Stimulated activated CD8-positive, alpha-beta memory T cell treated with anti-CD3 and anti-CD28 coated beads, Interleukin-2, amount 100 ng/mL, for 48 hours (primary cell): ENCODE measurements at places on chromosomes 6 and 20.

- DNase-seq = no peak
Measured at GRCh38 chr6:153092082-153093013, 38.7 kb downstream of the RGS17 start.

GRCh38 chr6:117459204-117459944, 23.1 kb upstream of the DCBLD1 start:
- no peak for DNase-seq

- no peak for DNase-seq
Measured at GRCh38 chr6:128491100-128491581, 29.3 kb downstream of the PTPRK start.

- DNase-seq = no peak
Measured at GRCh38 chr6:13177664-13178063, 150.7 kb downstream of the TBC1D7 start.

GRCh38 chr6:56689114-56689513, 46.4 kb upstream of the DST start:
- DNase-seq = no peak

DNA sequence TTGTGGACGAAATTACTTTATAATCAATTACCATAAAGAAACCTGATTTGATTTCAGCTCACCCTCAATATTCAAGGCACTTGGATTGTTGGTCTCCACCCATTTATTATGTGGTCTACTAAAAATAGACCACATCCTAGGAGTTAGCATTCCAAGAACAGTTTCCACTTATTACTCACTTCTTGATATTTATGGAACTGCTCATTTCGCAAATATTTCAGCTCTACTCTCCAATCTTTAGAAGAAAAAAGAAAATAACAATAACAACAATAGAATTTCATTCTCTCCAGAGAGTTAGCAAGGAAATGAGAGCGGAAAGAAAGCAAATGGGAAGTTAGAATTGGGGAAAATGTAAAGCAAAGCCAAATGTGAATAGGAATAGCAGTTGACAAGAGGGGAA, 26.2 kb upstream of the HDAC2 start:
- DNase-seq = no peak

GRCh38 chr6:55998576-55998975, 123.2 kb upstream of the BMP5 start:
- DNase-seq = no peak

GRCh38 chr6:17845598-17845997, 138.9 kb upstream of the NUP153 start:
- DNase-seq = no peak

DNA sequence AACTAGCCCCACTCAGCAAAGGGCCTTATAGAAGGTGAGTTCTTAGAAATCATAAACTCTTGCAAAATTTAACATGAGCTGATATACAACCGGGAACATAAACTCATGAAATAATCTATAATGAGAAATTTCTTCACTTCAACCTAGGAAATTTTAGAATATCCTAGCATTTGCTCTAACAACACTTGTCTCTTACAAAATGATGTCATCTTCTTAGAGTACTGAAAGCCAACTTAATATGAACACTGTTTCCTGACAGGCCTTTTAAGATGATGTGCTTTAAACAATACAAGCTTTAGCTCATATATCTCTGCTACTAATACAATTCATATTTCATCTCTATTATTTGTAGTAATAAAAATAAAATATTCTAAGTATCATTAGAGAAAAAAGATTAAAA, 932 bp downstream of the PACRG start:
- DNase-seq = no peak

DNA sequence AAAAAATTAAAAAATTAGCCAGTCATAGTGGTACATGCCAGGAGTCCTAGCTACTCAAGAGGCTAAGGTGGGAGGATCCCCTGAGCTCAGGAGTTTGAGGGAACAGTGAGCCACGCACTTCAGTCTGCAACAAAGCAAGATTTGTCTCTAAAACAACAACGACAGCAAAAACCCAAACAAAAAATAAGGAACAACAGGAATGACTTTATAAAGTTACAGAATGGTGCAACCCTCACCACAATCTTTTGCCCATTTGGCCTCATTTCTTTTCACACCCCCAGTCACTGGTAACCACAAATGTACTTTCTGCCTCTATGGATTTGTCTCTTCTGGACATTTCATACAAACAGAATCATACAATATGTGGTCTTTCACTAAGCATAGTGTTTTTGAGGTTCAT, 16.7 kb upstream of the ZFAND3 start:
- no peak for DNase-seq

DNA sequence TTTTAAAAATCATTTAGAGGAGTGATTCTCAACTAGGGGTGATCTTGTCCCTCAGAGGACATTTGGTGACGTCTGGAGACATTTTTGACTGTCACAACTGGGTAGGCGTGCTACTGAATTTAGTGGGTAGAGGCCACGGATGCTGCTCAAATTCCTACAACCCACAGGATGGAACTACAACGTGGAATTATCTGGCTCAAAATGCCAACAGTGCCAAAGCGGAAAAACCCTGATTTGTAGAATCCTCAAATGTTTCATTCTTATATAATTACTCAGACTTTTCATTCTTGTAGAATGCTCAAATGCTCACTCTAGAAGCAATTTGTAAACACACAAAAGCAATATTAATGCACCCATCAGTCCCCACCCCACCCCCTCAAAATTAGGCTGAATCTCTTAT, 229.8 kb downstream of the ZMYND8 start:
- DNase-seq = no peak

- DNase-seq = no peak
Measured at GRCh38 chr6:52595000-52595795, 18.3 kb upstream of the TRAM2 start.

DNA sequence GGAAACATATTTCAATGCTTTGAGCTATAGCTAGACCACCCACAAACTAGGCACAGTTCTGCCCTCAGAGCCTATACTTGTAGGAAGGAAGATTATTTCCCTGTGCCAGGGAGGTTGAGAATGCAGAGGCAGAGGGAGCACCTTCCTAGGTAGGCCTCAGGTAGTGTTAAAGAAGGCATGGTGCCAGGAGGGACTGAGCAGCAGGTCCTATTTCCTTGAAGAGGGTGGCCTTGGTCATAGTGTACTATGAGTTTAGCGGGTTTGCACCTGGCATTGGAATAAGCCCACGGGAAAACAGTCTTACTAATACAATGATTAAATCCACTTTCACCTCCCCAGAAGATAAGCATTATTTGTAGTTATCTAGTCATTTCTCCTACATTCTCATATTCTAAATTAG, 375.4 kb downstream of the CDKAL1 start:
- no peak for DNase-seq

DNA sequence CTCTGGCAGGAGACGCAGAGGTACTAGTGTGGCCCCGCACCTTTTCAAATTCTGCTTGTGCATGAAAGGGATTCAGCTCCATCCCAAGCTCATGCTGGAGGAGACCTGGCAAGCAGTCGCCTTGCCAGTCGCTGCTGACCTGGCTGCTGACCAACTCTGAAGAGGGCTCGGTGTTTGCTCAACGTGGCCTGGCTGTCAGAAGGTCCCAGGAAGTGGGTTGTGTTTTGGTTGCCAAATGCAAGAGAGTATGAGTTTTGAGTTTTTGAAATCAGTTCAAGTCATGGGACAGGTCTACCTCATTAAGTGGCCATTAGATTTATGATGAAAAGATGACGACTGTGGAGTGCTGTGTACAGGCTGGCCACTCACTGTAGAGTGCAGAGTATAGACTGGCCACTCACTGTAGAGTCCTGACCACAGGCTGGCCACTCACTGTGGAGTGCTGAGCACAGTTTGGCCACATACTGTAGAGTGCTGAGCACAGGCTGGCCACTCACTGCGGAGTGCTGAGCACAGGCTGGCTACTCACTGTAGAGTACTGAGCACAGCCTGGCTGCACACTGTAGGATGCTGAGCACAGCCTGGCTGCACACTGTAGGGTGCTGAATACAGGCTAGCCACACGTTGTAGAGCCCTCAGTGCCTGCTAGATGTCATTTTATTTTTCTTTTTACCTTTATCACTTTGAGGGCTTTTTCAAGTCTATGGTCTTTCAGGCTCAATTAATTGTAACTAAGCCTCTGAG, 193.9 kb downstream of the ZNF217 start:
- DNase-seq = no peak

DNA sequence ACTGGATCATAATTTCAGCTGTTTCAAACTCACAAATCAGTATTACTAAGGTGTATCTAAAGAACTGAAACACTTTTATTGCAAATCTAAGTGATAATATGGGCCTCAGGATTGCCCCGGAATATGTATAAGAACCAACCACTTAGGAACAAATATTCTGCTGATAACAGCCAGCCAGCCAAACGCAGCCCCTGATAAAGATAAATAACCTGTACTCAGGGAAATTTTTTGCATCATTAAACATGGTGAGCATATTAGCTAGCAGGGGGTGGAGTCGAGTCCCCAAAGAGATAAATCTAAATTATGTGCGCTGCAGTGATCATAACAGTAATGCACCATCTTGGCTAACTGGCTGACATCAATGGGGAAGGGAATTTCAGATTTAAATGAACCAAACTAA, 410.2 kb upstream of the MAP3K7 start:
- DNase-seq = no peak

GRCh38 chr20:58237318-58238132, 9.1 kb upstream of the ANKRD60 start:
- no peak for DNase-seq

DNA sequence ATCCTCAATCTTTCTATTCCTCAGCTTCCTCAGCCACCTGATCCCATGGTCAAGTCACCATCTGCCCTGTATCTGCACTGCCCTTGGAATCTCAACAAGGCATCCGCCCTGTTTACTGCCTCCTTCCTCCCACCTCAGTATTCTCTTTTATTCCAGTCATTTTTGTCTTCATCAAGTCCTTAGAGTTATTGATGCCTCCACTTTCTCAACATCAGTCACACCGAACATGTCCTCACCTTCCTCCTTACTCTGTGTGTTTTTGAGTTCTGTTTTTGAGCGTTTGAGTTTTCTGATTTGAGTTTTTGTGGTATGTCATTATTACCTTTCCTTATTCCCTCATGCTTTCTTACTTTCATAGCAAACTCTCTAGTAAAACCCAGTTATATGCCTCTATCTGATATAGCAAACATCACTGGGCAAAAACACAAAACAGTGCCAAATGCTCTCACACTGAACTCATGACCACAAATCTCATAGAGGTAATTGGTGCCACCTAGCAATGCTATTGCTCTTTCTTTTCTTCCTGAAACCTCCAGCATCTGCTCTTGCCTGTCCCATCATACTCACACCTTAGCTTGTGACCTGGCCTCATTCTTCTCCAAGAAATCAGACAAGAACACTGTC, 11.8 kb upstream of the GNRH2 start:
- no peak for DNase-seq

DNA sequence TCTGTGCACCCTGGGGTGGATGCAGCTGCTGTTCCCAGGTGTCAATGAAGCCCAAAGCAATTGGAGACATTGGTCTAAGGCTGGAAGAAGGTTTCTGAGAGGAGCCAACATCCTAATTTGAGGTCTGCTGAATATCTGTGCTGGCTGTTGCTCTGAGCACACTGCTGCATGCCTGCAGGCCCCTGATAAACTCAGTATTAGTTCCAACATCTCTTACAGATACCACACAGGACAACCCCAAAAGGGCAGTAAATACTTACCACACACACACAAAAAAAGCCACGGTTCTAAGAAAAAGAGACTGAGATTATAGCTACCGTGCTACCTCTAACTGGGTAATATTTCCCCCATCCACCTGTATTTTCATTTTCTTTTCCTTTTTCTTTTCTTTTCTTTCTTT, 164.3 kb upstream of the SOX4 start:
- no peak for DNase-seq

DNA sequence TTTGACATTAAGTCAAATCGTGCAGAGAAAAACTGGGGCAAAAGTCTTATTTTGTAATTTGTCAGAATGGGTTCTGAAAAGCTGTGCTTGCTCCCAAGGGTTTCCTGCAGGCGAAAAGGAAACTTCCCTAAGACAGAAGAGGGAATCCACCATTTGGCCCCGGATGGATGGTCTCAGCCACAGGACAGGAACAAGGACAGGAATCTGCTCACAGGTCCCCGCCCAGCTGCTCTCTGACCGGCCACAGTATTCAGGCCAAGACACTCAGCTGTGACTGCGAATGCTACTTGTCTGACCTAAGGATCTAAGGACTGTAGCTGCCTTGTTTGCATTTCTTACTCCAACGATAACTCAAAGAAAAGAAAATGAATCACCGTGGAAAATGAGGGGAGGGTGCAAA, 197.0 kb downstream of the BMP7 start:
- no peak for DNase-seq

DNA sequence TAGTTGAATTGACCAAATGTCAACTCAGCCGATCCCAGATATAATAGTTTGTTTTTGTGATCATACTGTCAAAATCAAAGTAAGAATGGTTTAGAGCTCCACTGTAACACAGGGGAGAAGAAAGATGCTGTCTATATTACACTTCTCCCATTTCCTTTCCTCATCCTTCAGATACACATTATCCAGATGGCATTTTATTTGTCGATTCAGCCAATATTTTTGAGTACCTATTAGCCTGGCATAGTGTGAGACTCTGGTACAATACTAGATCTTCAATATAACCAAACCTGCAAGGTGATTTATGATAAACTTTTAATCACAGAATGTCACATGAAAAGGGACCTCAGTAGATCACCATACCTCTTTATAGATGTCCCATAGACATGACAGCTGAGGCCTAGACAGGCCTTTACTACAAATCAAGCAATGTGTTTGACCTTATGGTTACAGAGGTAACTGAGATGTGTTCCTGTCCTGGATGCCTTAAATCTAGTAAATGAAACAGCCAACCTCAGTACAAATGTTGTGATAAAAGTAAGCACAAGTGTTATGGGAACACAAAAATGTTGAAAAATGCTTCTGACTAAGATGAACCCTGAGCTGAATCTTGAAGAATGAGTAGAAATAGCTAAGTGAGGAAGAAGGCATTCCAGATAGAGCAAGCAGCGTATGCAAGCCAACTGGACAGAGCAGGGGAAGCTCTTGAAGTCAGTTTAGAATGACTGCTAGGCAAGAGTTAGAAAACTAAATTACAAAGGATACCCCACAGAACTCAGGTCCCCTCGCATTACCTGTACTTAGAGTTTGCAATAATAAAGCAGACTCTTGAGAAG, 1.9 kb downstream of the FBXO9 start:
- DNase-seq = no peak

DNA sequence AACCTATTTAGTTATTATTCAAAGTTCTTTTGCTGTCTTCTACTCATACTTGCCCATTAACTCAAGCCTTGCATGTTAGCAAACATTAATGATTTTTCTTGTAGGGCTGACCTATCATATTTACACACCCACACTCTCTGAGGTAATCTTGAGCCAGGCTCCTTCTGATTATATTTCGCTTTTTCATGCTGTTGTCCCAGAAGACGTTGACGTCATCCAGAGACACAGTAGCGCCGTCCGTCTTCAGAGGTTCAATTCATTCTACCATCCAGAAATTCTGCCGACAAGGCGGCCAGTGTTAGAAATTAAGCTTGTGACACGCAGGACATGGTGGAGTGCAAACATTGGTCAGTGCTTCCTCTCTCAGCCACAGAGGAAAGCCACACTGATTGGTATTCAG, 584.7 kb downstream of the BMP2 start:
- no peak for DNase-seq
